Activated CD8-positive, alpha-beta memory T cell treated with anti-CD3 and anti-CD28 coated beads for 1 hour (primary cell): ENCODE measurements at places on chromosomes 1 and 21.

GRCh38 chr1:162578071-162578700, 16.7 kb downstream of the UAP1 start:
- DNase-seq, result no peak

GRCh38 chr1:153541641-153542590, 1.2 kb upstream of the S100A5 start:
- no peak for DNase-seq

GRCh38 chr1:207754011-207754410, 2.2 kb downstream of the CD46 start:
- no peak for DNase-seq

DNA sequence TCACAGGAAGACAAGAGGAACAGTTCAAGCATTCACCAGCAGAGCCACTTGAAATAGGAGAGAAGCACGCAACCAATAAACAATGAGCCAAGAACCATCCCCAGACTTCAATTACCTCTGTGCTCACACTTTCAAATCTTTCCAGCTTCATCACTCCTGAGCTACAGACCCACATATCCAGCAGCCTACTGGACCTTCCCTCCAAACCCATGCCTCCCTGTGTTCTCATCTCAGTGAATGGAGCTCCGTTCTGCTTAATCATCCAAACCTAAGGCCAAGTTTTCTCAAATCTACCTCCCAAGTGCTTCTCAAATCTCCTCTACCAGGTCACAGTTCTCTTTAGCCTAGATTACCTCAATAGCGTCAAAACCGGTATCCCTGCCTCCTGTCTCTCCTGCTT, 3.7 kb downstream of the PEF1 start:
- no peak for DNase-seq

DNA sequence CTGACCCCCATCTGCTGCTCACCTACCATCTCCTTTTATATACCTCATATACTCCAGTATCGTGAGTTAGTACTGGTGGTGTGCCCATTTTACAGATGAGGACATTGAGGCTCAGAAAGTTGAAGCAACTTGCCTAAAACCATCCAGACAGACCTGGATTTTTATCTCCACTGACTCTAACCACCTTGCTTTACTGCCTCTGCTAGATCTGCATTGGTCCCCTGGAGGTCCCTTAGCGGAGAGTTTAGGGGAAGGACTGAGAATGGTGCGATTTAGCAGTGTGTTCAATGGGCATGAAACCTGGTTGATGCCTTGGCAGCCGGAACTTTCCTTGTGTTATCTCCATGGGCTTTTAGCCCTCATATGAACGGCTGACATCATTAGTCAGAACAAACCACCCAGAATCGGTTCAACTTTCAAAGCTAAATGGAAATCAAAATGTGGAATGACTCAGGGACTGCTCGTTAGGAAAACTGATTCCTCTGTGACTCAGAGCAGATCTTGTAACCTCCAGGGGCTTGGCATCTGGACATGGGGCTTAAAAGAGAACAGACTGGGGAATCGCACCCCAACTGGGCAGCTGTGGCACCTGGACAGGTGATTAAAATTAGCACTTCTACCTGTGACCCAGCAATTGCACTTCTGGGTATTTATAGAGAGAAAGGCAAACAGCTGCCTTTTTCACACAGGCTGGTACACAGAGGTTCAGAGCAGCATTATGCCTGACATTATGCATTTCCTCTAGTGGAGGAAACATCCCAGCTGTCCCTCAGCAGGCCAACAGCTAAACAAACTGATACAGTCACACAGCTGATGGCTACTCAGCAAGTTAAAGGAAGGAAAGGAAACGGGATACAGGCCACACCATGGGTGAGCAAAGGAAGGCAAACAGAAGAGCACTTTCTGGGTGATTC, 25.3 kb downstream of the TMEM51 start:
- no peak for DNase-seq

DNA sequence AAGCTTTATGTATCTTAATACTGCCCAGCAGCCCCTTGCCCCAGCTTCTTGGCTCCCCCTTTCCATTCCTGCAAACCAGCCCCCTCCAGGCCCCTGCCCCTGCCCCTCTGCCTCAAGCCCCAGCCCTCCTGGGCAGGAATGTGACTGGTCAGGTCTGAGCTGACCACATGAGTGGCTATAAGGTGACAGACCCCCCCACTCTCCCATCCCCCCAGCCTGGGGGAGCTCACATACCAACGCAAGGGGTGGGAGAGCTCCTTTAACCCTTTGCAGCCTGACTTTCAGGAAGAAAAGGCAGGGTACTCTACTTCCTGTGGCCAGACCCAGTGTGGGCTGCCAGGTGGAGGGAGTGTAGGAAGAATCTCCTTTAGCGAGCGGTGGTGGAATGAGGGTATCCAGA, 33.2 kb downstream of the AHDC1 start:
- DNase-seq, result no peak

GRCh38 chr1:235806123-235806522, 60.6 kb downstream of the LYST start:
- no peak for DNase-seq

DNA sequence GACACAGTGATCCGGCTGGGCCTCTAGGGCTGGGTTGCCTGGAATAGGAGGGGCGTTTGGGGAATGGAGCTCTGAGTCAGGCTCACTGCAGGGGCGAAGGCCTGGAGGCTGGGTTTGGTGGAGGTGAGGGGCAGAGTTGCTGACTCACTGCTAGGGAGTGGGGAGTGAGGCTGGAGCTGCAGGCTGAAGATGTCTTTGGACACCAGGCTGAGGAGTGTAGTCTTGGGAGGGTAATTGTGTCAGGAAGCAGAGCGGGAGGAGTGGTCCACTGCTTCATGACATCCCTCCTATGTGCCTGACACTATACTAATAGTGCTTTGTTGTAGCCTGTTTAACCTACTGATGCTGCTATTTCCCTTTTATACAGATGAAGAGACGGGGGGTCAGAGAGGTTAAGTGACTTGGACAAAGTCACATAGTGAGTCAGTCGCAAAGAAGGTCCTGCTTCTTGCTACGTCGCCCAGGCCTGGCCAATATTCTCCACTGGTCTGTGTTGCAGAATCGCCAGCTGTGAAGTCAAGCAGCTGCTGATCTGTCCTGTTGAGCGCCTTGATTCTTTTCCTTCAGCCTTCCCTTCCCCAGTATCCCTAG, 13.6 kb downstream of the ACTL8 start:
- no peak for DNase-seq

DNA sequence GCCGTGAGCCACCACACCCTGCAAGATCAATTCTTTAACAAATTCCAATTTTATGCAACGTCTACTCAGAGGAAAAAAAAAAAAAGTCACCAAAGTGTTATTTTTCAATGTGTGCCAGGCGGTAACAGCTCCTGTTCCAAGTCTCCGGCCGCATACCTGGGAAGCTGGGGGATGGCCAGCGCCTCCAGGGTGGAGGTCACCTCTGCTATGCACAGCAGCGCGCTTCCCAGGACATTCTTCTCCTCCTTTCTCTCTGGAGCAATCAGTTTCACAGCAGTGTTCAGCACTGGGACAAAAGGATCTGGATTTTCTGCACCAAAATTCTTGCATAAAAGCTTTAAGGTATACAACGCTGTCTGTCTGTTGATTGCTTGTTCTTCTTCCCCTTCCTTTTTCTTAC, 34.3 kb downstream of the LGALS8 start:
- no peak for DNase-seq

GRCh38 chr1:198167436-198167934, 10.7 kb downstream of the NEK7 start:
- DNase-seq, result no peak

GRCh38 chr1:226643177-226643576, 94.6 kb downstream of the STUM start:
- peak; percentile 44 for DNase-seq

DNA sequence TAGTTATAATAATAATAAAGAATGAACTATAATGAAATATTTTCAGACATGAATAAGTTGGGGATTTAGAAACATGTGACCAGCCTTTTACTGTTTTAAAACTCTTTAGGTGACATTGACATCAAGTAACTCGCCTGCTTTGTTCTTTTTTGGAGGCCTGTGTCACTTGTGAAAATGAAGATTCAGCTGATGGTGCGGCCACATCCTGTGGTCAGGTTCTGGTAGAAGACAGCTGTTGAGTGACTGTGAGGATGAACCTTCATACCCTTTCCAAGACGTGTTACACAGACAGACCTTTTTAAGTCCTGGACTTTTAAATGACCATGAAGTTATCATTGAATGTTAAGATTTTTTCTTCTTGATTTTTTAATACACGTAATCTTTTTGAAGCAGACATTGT, 10.3 kb downstream of the UTS2 start:
- no peak for DNase-seq

GRCh38 chr1:107273515-107273914, 132.7 kb downstream of the NTNG1 start:
- DNase-seq, result no peak

DNA sequence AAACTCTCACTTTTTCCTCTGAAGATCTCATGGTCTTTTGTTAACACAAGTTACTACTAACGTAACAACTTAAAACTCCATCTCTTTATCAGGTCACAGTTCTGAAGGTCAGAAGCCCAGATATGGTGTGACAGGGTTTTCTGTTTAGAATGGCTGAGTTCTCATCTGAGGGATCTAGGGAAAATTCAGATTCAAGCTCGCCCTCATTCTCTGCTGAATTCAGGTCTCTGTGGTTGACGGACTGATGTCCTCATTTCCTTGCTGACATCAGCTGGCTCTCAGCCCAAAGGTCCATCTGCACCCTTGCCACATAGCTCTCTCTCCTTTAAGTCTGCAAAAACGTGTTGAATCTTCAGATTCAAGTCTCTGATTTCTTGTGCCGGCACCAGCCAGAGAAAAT, 6.1 kb upstream of the NTPCR start:
- DNase-seq, result no peak

DNA sequence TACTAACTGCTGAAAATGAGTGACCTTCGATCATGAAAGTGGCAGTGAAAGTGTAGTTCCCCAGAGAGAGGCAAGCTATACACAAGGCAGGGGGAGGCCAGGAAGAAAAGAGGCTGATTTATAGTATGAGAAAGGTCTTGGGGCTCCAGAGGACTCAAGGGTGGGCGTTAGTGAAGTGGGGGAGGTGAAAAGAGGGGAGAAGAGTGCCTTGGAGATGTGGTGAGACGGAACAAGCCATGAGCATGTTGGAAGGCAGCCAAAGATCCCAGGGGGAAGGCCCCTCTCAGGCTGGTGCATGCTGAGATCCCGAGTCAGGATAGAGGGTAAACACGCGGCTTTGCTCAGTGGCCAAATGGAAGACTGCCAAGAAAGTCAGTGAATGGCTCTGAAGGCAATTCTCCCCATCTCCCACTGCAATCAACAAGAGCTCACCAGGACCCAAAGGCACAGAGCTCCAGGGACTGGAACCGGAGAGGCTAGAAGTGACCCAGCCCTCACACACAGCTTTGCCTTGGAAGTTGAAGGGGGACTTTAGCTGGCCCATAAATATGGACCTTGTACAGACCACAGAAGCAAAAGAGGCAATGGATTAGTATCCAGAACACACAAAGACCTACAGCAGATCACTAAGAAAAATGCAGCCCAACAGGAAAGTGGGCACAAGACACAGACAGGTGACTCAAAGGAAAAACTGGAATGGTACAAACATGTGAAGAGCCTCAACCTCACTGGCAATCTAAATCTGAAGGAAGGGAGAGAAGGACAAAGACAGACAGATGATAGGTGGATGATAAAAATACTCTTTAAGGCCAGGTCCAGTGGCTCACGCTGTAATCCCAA, 49.6 kb downstream of the HSF2BP start:
- no peak for DNase-seq

DNA sequence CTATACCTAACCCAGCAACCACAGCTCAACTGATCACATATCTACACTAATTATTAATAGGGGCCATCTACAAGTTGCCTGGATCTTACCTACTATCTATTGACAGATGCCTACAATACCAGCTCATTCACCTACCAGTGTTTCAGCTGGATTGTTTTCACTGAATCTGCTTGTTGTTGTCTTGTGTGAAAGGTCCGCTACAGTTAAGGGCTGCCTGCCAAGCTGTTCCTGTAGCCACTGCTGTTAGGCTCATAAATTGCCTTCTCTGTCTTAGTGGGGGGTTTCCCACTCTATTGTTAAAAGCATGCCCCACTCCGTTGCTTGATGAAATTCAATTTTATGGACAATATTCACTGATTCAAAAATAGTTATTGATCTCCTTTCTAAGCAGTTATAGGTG, 199.7 kb upstream of the TMPRSS15 start:
- no peak for DNase-seq

GRCh38 chr1:169112241-169112640, 5.8 kb downstream of the ATP1B1 start:
- DNase-seq, result no peak

- no peak for DNase-seq
These were observed 1.3 kb upstream of the CD5L start for GRCh38 chr1:157842939-157843338.

GRCh38 chr1:54640863-54641836, at the start of gene MROH7:
Gene MROH7, plus strand, starts transcription at chr1:54641786. Its CDS starts 11,141 bp downstream, at chr1:54652927.
- DNase-seq, result no peak

DNA sequence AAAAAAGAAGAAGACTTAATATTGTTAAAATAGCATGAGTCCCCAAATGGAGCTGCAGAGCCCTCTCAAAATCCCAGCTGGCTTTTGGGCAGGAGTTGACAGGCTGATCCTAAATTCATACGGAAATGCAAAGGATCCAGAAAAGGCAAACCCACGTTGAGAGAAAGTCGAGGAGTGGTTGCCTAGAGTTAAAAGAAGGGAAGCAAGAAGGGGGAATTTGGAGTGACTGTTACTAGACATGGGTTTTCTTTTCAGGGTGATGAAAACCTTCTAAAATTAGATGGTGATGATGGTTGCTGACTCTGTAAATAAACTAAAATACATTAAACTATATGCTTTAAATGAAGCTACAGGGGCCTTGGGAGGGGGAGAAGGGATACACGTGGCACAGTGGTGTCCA, 1.6 kb downstream of the DNMT3L start:
- DNase-seq, result no peak

DNA sequence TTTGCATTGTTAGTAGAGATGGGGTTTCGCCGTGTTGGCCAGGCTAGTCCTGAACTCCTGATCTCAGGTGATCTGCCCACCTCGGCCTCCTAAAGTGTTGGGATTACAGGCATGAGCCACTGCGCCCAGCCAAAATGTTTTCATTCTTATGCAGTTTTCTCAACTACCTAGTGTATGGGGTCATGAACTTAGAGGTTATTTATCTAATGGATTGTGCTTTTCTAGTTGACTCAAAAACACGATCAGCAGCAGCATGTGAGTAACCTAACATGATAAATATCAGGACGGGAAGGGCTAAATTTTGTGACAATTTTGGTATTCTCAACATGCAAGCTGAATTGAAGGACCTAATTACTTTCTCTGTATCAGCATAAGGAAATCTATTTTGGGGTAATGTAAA, 9.2 kb upstream of the CD84 start:
- no peak for DNase-seq

GRCh38 chr1:215845234-215845891, 278.3 kb downstream of the KCTD3 start:
- DNase-seq, result no peak

DNA sequence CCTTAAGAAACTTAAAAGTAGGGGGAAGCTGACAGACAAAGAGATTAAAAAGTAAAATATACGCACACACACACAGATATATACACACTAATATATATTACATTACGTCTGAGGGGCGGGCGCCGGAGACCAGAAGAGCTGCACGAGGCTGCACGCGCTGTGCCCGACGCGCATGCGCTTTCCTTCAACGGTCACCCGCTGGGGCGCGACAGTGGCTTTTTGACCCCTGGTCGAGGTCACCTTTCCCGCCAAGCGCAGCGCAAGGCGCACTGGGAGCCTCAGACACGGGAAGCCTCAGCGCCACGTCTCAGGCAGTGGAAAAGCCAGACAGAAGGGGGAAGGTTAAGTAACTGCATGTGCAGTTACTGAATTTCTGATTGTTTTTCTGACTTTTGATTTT, at the start of gene HORMAD1:
Gene HORMAD1 (minus strand): TSS at position 193 of the 400 bp plus-strand sequence. CDS start 1,390 bp downstream, outside the sequence.
- DNase-seq, result no peak
